ENCODE measurements at places on chromosomes 3 and 15.

GRCh38 chr3:116716490-116716889, 6.9 kb downstream of the TUSC7 start:
- no peak for DNase-seq

DNA sequence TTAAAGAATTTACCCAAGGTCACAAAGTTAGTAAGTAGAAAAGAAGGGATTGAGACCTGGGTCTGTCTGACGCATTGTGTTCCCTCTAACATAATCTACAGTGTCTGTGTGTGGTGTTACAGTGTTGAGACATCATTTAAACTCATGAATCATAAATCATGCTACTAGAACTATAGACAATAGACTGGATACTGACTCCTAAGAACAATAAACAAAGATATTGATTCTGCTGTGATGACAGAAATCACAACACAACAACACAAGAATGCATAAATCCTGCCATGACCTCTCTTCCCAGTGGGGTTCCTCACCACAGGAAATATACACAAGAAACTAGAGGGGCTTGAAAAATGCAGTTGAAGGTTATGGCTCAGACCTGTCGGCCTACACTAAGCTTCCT, 44.3 kb downstream of the TRIM69 start:
- no peak for DNase-seq

DNA sequence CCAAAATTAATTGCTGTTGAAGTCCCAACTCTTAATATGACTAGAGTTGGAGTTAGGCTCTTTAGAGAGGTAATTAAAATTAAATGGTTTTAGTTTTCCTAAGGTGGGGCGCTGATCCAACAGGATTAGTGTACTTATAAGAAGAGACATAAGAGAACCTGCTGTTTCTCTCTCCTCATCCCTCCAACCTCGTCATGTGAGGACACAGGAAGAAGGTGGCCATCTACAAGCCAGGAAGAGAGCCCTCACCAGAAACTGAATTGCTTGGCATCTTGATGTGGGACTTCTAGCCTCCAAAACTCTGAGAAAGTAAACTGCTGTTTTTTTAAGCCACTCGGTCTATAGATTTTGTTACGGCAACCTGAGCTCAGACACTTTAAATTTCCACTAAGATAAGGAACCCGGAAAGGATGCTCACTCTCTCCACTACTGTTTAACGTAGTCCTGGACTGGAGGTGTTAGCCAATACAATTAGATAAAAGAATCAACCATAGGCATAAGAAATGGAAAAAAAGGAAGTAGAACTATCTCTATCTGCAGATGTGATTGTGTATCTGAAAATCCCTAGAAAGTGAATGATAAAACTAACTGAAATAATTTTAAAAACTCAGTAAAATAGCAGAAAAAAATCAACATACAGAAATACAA, 26.8 kb downstream of the DCBLD2 start:
- no peak for DNase-seq

- DNase-seq: no peak
Measured at GRCh38 chr3:22916933-22917332, 286.2 kb upstream of the UBE2E2 start.

- DNase-seq: no peak
Measured at GRCh38 chr3:55676643-55677042, 189.5 kb upstream of the WNT5A start.
